ENCODE measurements at places on chromosomes 7 and 10.

- no peak for DNase-seq
Observed at GRCh38 chr10:47414752-47415519, 30.8 kb upstream of the ZNF488 start.

DNA sequence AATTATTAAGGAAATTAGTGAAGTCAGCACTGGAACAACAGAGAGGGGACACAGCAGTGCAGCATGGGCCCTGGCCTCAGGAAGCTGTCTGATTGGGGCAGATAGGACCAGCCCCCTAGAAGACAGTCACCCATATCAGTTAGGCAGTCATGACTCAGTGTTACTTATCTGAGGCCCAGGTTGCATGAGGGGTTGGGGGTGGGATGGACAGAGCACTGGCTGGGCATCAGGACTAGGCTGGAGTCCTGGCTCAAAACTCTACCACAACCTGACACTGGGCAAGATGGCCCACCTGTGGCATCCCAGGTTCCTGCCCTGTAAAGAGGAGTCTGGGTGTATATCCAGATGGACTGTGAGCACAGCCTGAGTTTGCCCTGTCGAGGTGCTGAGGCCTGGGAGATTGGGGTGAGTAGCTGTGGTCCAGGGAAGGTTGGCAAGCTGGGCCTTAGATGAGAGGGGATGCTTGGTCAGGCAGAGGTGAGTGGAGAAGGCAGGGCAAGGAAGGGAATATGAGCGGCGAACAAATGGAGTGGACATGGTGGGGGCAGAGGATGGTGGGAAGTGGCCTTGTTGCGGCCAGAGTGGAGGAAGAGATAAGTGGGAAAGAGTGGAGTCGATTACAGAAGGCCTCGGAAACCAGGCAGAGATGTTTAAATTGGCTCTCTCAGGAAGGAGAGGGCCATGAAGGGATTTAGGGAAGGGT is 37.5 kb downstream of the HK1 start:
- no peak for DNase-seq

- no peak for DNase-seq
Observed at GRCh38 chr7:98836811-98837629, 32.8 kb downstream of the TMEM130 start.

GRCh38 chr7:158266426-158266816 is 321.2 kb downstream of the PTPRN2 start:
- no peak for DNase-seq

GRCh38 chr10:63494951-63495350 is 26.2 kb upstream of the REEP3 start:
- no peak for DNase-seq

DNA sequence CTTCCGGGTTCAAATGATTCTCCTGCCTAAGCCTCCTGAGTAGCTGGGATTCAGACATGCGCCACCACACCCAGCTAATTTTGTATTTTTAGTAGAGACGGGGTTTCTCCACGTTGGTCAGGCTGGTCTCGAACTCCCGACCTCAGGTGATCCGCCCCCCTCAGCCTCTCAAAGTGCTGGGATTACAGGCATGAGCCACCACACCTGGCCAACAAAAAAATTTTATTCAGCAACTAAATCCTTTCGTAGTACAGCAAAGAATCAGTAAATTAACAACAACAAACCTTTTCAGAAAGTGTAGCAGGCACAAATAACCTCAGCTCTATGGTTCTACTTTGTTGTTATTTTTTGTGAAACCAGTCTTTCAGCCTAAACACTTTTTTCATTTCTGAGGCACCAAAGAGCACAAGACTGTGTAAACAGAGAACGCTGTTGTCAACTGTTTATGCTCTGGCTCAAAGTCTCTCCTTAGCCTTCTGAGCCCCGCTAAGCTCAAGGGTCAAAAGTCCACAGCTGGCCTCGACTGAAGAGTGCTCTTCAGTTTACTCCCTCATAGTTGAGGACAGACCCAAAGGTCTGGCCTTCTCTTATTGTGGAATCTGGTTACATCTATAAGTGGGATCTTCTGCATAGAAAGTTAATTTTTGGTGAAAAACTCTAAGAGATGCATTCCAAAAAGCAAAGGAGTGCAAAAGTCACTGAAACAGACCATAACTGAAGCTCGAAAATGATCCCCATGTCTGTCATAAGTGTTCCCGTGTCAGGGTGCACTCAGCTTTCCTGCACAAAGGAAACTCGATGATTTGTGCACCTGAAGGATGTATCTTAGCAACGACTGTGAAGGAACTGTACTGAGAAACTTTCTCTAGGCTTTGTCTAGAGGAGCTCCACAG is 24.6 kb upstream of the DDX50 start:
- no peak for DNase-seq

GRCh38 chr7:68423356-68423755 is 1174.9 kb upstream of the AUTS2 start:
- no peak for DNase-seq

GRCh38 chr7:78226059-78226719 is 427.6 kb downstream of the PHTF2 start:
- DNase-seq: no peak

DNA sequence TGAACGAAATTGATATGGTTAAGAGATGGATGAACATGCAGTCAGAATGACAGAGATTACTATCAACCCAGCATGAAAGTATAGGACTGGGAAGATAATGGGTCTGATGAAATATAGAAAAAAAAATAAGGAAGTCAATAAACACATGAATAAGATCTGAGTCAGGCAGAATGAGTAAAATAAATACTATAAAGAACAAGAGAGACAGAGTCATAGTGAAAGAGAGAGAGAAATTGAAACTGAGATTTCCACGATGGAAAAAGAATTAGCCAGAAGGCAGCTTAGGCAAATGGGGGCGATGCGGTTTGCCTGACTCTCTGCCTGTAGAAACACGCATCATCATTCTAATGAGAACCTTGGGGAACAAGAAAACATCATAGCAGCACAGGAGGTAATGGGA is 26.6 kb downstream of the SEMA3D start:
- DNase-seq: no peak

DNA sequence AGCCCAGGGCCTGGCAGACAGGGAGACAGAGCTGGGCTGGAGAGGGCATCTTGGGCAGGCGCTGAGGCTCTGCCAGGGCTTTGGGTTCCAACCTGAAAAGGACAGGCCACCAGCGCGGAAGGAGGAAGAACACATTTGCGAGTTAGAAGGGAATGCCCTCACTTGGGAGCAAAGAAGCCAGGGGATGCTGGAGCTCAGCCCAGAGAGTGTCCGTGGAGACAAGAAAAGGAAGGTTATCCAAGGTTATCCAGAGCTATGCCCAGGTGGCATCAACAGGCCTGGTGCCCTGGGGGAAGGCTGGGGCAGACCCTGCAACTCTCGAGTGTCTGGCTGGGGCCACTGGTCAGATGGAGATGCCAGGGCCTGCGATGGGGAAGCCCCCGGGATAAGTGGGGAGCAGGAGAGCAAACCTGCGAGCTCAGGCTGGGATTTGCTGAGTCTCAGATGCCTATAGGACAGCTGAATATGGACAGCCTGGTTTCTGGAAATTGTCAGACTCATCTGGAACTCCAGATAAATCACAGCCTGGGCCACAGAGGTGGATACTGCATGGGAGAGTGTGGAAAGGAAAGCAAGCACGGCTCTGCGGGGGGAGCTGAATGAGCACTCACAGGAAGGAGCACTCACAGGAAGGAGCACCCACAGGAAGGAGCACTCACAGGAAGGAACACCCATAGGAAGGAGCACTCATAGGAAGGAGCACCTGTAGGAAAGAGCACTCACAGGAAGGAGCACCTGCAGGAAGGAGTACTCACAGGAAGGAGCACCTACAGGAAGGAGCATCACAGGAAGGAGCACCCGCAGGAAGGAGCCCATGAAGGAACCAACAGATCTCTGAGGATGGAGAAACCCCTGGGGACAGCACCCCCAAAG is 152.1 kb downstream of the ADAM12 start:
- DNase-seq: no peak

- DNase-seq: no peak
Observed at GRCh38 chr10:28503114-28503513, 29.8 kb upstream of the WAC start.

GRCh38 chr7:134891262-134891695 is 95.0 kb upstream of the AGBL3 start:
- peak; percentile 85 for DNase-seq

- DNase-seq: no peak
Observed at GRCh38 chr10:90587081-90587491, 270.8 kb downstream of the HTR7 start.

GRCh38 chr7:100914879-100915447 is 19.3 kb upstream of the ACHE start:
- peak; percentile 43 for DNase-seq

DNA sequence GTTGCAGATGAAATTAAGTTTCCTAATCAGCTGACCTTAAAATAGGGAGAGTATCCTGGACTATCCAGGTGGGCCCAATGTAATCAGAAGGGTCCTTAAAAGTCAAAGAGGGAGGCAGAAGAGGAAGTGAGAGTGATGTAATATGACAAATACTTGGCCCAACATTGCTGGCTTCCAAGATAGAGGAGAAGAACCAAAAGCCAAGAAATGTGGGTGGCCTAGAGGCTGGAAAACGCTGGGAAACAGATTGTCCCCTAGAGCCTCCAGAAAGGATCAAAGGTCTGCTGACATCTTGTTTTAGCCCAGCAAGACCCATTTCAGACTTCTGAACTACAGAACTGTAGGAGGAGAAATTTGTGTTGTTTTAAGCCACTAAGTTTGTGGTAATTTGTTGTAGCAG is 79.7 kb upstream of the NOBOX start:
- DNase-seq: no peak

- no peak for DNase-seq
Observed at GRCh38 chr7:123372368-123372767, 162.0 kb downstream of the IQUB start.

DNA sequence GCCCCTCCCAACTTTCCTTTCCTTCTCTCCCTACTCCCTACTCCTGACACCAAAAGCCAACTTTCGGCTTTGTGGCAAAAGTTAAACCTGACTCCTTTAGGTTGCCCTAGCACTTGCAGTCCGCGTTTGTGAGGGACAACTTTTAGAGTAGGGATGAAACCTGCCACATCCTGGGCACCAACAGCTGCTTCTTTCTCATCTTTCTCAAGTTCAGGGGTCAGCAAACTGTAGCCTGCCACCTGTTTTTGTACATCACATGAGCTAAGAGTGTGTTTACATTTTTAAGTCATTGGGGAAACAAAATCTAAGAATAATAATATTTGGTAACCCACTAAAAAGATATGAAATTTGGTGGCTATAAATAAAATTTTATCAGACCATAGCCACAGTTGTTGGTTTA is 660.6 kb downstream of the KCNMA1 start:
- no peak for DNase-seq

DNA sequence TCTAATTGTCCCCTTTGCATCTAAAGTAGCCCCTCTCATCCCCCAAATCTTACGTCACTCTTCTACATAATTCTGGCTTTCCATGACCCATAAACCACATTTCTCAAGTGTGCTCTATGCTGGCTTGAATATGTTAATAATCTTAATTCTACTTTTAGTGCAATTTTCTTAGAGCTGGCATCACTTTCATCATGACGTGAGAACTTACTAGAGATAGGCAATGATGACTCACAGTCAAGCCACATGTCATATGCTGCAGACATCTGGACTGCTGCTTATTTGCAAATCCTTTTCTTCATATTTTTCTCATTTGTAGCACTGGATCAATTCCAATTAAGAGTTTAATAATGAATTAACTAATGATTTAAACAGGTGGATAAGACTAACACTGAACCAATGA is 260.7 kb upstream of the PRKCQ start:
- no peak for DNase-seq

DNA sequence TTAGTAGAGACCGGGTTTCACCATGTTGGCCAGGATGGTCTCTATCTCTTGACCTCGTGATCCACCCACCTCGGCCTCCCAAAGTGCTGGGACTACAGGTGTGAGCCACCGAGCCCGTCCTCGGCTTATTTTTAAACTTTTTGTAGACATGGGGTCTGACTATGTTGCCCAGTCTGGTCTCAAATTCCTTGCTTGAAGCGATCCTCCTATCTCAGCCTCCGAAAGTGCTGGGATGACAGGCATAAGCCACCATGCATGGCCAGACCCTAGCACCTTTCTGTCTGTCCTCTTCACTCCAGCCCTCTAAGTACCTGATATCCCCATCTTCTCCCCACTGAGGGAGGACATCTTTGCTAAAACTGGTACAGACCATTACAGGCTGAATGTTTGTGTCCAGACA is 41.4 kb downstream of the TMEM130 start:
- DNase-seq: no peak

- no peak for DNase-seq
Observed at GRCh38 chr7:108374899-108375298, 81.3 kb downstream of the NRCAM start.

DNA sequence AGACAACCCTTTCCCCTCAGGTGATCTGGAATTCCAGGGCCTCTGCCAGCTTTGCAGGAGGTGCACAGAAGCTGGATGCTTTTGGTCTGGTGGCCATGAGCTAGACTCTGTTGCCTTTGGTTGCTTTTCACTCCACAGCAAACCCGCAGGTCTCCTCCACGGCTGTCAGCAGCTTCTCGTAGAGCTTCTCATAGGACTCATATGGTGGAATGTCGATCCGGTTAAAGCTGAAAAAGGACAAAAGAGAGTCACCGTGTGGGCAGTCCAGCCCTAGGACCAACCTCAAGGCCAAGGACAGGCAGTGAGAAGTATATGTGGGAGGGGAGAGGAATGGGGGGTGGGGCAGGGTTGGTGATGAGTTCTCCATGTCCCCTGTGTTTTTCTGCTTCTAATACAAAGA is 113.5 kb downstream of the SMURF1 start:
- no peak for DNase-seq

GRCh38 chr7:11193131-11193867 is 219.6 kb downstream of the PHF14 start:
- DNase-seq: no peak

GRCh38 chr7:120898715-120899499 is 41.0 kb upstream of the TSPAN12 start:
- no peak for DNase-seq

GRCh38 chr7:99601656-99602310 is 3.7 kb downstream of the TMEM225B start:
- DNase-seq: no peak

GRCh38 chr7:46233585-46234329 is 312.7 kb upstream of the IGFBP3 start:
- DNase-seq: no peak

- no peak for DNase-seq
Observed at GRCh38 chr7:154767142-154767541, 235.8 kb downstream of the PAXIP1 start.

All from epithelial cell of proximal tubule (primary cell).